CD8-positive, alpha-beta memory T cell (primary cell): ENCODE measurements at places on chromosomes 4 and X. TPM values are rescaled to one million over a fixed set of nuclear protein-coding genes. Genes with fewer than 3 reads are reported as not detected.

DNA sequence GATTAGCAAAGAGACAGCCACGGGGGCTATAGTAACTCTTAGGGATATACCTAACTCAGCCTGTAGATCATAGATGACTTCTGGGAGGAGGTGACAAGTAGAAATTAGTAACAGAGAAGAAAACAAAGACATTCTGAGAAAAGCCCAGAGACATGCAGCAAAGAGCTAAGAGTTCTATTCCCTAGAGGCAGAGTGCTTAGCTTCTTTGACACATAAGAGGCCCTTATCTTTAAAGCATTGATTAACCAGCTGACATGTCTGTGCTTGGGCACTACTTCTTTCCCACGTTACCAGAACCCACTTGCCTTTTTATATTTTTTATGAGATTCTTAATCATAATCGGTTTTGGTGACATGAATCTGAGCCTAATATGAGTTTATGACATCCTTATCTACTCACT, 179.5 kb downstream of the GABRB1 start:
- DNase-seq, result no peak

The HTN3 gene
- not detected for total RNA-seq

DNA sequence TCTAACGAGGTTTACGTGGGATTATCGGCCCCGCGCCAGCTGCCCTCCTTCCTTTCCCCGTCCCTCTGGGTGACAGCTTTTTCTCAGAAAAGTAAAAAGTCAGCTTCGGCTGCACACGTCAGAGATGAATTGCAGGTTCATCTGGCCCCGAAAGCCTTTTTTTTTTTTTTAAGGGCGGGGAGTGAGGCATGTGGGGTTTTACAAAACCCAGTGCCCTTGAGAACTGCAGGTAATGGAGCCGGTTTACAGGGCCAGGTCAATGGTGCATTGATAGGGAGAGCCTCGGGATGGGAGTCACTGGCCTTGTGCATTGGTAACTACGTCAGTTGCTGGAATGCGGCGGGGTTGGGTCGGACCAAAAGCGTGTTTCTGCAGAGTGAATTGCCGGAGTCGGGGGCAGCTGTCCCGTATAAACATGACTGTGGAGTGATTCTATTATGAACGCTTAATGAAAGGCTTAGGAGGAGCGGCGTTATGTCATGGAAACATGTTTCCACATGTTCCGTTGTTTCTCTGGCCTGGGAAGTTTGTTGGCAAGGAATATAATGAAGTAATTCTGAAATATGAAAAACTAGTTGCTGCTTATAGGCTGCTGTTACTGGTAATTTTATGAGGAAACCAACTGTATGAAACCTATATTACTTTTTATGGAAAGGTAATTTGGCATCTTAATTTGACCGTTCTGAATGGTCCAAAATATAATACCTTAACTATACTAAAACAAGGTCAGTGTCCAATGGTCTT, 1.1 kb downstream of the HSPA4L start:
- DNase-seq, result no peak

- DNase-seq, result no peak
Observed at GRCh38 chr4:68466185-68466584, 18.9 kb downstream of the TMPRSS11E start.

The MID2 gene
- 10.6 TPM for total RNA-seq
